ENCODE measurements at places on chromosomes 11 and 22.

DNA sequence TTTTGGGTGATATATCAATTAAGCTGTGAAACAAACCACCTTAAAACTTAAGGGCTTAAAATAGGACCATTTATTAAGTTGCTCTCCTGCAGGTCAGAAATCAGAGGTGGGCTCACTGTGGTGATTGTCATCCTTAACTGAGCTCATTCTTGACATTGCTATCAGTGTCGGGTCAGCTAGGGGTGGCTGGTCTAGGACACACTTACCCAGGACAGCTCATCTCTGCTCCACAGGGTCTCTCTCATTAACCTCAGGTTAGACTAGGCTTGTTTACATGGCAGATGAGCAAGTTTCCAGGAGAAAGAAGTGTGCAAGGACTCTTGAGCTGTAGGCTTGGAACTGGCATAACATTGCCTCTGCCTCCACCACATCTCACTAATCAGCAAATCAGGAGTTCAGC lies 601.0 kb upstream of the RAG2 start:
- no peak for DNase-seq

GRCh38 chr22:23753385-23753784 lies 840 bp downstream of the VPREB3 start:
- DNase-seq = no peak

GRCh38 chr11:47004595-47005033 lies 68.1 kb downstream of the CSTPP1 start:
- DNase-seq = peak; percentile 88

GRCh38 chr11:45444796-45445195 lies 158.7 kb upstream of the SYT13 start:
- DNase-seq = no peak

GRCh38 chr11:75557666-75558494 lies 4.2 kb upstream of the SERPINH1 start:
- DNase-seq = peak; percentile 53

DNA sequence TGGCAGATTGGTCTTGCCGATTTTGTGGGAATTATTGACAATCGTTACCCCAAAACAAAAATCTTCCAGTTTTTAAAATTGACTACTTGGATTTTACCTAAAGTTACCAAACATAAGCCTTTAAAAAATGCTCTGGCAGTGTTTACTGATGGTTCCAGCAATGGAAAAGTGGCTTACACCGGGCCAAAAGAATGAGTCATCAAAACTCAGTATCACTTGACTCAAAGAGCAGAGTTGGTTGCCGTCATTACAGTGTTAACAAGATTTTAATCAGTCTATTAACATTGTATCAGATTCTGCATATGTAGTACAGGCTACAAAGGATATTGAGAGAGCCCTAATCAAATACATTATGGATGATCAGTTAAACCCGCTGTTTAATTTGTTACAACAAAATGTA lies 37.2 kb downstream of the IGLL1 start:
- DNase-seq = no peak

DNA sequence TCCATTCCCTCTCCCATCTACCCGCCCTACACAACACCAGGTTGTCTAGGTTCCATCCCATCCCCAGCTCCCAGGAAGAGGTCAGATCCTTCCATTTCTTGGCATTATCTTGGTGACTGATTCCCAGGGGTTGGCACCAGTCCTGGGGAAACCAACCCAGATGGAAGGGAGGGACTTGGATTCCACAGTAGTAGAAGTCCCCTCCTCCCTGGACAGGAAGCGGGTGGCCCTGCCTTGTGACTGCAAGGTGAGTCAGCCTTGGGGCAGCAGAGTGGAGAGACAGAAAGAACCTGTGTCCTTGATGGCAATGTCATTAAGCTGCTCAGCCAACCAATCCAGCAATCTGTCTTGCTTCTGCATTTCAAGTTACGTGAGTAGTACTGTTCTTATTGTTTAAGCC lies 26.5 kb downstream of the SYT13 start:
- DNase-seq = peak; percentile 78

DNA sequence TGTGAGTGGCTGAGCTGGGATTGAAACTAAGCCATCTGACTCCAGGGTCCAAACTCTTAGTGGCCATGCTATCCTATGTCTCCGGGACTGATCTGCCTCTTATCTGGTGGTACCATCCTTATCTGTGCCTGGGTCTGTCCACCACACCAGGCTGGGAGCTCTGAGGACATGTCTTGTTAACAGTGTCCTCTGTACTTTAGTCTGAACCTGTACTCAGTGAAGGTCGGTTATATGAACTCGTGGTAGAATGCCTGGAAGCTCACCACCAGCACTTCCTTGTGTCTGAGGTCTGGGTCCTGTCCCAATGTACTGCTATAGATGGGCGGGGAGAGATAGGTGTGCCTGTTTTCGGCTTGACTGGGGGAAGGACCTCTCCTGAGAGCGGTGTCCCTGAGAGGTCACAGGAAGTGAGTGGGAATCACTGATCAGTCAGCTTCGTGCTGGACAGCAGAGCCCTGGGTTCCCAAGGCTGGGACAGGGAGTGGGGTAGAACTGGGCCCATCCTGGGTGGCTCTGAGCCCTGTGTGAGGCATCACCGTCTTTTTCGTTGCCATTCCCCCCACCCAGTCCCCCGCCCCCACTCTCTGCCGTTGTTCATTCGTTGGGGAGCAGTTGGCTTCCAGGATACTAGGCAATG lies 8.9 kb downstream of the MYO7A start:
- DNase-seq = no peak

DNA sequence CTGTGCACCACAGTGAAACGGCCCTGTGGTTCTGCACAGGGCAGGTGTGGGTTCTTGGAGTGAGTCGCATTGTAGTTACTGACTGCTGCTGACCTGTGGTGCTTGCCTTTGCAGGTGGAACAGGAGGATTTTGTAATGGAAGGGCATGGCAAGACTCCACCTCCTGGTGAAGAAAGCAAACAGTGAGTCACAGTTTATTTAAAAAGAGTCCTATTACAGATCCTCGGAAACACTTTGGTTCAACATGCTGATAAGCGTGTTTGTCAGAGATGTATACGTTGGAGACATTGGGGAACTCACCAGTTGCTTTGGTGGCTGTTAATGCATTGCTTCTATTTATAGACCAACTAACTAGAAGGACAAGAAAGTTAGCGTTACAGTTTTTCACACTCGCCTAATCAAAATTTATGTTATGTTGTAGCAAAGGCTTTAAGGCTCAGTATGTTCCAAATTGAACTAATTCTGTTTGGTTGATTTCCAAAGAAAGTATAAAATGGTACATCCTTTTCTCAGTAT lies 21.7 kb upstream of the TNRC6B start:
- DNase-seq = no peak

DNA sequence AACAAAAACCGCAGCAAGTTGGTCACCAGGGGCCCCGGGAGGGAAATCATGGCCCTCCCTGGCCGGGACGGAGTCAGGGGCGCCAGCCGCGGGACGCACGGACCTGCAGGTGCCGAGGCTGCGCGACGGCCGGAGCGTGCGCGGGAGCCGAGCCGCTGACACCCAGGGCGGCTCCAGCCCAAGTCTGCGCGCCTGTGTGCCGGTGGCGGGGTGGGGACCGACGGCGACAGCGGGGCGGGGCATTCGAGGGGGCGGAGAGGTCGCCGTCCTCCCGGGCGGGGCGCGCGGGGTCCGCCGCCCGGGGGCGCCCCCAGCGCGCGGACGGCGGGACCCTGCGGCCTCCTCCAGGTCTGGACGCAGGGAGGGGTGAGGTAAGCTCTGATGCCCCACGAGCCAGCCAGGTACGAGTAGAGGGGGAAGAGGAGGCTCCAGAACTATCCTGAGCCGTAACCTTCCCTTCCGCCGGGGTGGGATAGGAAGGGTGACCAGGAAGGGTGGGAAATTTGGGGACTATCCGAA lies at the start of gene ESAM:
Gene ESAM (minus strand): TSS at position 186 of the 519 bp plus-strand sequence. CDS start 136 bp downstream, at position 50.
- DNase-seq = no peak

DNA sequence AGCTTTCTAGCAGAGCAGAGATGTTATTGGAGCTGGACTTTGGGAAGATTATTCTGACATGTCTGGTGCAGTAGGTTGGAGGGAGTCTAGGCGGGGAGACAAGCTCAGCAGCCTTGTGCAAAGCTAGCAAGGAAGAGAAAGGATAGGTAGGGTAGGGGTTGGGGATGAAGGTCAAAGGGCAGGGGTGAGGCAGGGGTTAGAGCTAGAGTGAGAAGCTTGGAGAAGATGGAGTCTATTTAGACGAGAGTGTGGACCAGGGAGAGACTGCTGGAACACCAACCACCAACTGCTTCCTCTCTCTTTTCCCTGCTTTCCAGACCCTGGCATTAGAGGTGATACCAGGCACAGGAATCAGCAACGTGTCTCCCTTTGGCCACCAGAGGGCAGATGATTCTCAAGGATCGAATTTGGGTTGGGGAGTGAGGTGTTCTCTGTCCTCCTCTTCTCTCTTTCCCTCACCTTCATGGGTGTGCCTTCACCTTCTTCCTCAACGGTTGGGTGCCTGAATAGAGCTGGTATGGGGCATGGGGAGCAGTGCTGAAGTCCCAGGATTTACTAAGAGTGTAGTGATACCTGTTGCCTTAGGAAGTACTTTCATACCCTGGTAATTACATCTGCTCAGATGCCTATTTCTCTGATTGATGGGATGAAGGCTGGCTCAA lies 1.8 kb upstream of the MARK2 start:
- DNase-seq = peak; percentile 52

DNA sequence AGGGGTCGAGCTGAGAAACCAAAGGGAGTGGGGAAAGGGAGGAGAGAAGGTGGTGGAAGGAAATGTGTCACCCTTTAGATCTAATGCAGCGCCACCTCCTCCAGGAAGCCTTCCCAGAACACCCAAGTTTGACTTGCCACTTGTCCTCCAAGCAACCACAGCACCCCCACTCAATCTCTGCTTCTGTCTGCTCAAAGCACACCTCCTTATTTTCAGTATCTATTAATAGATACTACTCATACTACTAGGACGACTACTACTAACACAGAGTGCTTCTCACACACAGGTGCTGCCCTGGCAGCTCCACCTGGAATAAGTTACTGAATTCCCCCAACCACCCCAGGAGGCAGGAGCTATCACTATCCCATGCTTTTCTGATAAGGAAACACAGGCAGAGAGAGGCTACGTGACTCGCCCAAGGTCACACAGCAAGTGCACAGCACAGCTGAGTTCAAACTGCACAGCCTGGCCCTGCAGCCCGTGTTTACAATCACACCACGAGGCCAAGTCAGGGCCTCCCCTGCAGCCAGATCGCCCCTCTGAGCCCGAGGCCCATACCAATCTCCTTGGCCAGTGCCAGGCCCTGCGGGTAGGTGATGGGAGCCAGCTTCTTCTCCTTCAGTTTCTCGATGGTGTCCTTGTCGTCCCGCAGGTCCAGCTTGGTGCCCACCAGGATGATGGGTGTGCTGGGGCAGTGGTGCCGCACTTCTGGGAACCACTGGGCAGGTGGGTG lies 13.2 kb downstream of the RAC2 start:
- DNase-seq = no peak

DNA sequence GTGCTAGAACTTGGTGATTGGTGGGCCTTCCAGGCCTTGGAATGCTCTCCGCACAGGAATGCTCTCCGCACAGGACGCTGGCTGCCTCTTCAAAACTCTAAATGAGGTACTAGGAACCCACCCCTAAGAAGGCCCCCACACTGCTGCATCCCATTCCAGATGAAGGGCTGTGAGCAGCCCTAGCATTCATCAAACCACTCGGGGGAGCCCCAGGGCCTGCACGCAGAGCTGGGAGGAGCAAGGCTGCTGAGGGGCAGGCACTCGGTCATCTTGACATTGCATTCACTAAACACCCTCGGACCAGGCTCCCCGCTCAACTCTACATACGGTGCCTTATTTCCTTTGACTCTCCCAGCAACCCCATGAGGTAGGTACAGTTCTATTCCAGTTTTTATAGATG lies 49.2 kb upstream of the EMID1 start:
- DNase-seq = no peak

DNA sequence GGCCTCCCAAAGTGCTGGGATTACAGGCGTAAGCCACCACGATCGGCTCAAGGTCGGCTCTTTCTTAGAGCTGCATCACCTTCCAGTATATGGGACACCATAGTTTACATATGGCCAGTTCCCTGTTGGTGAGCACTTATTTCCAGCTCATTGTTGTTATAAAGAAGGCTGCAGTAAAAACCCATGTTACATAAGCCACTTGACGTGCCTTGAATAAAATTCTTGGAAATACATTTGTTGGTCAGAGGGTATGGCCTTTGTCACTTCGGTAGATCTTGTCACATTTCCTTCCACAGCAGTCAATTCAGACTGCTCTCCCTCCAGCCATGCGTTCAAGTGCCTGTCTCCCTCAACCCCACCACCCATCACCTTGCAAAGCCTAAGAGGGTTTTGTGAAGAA lies 92.9 kb downstream of the PRR5L start:
- DNase-seq = no peak

DNA sequence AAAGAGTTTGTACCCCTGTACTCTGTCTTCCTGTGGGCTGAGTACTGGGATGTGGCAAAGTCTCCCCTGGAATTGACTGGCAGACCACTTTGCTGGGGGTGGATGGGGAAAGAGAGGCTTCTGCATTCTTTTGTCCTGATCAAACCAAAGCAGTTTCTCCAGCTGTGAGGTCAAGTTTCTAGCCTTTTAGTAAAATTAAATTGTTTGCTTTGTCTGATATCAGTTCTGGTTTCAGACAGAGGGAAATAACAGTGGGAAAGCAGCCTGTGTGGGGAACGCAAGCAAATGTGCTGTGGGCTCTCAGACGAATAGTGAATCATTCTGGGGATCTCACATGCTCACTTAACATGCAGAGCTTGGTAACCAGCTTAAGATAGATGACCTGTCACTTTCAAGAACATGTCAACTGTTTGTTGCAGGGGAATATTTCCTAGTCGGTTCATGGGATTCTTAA lies 151.6 kb downstream of the FAT3 start:
- DNase-seq = no peak

- no peak for DNase-seq
Measured at GRCh38 chr11:69321877-69322361, 28.0 kb downstream of the MYEOV start.

GRCh38 chr22:17742527-17742902 lies 31.8 kb downstream of the BID start:
- DNase-seq = peak; percentile 8

DNA sequence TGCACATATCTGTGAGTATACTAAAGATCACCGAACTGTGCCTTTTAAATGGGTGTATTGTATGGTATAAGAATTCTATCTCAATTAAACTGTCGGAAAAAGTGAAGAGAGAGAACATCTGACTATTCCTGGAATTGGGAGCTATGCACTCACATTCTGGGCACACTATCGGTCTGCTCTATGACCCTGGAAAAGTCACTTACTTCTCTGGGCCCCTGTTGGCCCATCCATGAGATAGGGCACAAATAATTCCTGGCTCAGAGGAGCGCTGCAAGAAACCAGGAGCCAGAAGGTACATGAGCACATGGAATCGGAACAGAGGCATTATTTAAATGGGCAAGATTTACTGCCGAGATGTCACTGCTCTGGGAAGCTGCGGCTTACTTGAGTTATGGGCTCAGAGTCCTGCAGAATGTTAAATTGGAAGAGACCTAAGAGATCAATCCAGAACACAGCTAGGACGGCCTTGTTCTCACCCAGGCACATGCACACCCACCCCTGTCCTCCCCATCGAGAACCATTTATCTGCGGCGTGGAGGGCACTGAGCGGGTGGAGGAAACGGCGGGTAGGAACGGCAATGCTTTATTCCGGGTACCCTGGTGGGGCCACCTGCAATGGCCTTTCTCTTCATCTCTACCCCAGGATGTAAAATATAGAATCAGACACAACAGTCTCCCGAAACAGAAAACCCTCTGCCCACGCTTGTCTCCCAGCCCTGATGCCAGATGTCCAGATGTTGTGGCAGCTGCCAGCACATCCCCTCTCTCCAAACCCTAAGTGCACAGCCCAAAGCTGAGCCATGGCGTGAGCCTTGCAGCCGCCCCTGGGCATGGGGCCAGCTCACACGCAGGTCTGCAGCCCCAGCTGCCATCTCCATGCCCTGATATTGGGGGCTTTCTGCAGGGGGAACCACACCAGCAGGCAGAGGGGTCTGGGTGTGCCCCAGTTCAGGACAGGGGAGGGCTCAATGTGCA lies 142.4 kb downstream of the DSCAML1 start:
- DNase-seq = no peak
